Activated CD4-positive, alpha-beta T cell treated with anti-CD3 and anti-CD28 coated beads, Interleukin-2, Interleukin-6, amounts not matched to agents 100 ng/mL and 50 ng/mL, durations not matched to agents 16 hours and 8 hours (primary cell): ENCODE measurements at places on chromosomes 3 and 15.

- DNase-seq, result no peak
These were observed 431.1 kb downstream of the WDR72 start for GRCh38 chr15:53328341-53328740.

- DNase-seq, result no peak
These were observed 23.7 kb downstream of the ARRDC4 start for GRCh38 chr15:97984157-97984556.

GRCh38 chr15:35218215-35218614 is 133.1 kb upstream of the NANOGP8 start:
- no peak for DNase-seq

- DNase-seq, result no peak
These were observed 158.0 kb downstream of the FBLN2 start for GRCh38 chr3:13706886-13707285.

- DNase-seq, result no peak
These were observed 622 bp upstream of the ZNF589 start for GRCh38 chr3:48240000-48240963.

DNA sequence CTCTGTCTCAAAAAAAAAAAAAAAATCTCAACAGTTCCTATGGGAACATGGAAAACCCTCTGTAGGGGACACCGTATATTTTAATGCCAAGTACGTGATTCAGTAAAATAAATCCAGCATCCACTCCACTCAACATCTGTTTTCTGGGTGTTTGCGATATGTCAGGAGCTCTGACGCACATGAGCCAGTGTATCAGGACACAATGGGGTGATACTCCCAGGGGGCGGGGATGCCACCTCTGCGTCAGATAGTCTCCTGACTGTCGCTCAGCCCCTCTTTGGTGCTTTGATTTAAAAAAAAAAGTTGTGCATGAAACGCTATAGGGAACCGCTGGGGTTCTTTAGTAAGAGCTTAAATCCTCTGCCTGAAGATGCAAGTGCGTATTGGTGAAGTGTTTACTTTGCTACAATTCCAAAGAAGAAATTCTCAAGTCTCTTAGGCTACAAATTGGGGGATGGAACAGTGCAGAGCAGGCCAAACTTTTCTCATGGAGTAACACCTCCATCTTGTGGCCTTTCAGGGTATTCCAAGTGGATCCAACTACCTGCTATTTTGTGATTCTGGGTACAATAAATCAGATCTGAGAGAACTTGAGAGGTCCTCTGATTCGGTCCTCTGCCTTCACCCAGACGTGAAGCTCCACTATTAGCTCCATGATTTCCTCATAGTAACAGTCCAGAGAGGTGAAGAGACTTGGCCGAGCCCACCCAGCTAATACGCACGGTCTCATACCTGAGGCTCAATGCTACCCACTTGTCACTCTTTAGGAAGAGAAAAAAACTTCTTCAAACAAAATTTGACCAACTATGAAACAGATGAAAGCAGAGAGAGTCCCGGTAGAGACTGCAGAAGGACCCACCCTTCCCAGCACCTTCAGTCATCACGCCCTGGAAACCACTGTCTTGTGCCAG is 9.3 kb upstream of the NR2E3 start:
- DNase-seq, result peak; percentile 61

DNA sequence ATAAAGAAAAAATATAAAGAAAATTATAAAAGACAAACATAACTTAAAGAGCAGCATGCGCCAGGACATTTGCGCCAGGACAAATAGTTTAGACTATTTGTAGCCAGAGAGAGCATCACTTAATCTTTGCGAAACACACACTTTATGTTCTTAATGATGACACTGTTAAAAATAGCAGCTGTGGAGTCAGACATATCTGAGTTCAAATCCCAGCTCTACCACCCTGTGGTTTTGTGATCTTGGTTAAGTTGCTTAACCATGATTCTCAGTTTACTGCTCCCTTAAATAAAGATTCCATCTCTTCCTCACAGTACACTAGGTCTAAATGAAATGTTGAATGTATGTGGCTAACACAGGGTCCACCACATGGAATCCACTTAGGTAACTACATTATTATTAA is 31.4 kb downstream of the KCNMB2 start:
- no peak for DNase-seq
